ENCODE measurements at places on chromosomes 12 and 14.

- no peak for DNase-seq
These were observed 7.8 kb downstream of the PITPNM2 start for GRCh38 chr12:123142921-123143735.

DNA sequence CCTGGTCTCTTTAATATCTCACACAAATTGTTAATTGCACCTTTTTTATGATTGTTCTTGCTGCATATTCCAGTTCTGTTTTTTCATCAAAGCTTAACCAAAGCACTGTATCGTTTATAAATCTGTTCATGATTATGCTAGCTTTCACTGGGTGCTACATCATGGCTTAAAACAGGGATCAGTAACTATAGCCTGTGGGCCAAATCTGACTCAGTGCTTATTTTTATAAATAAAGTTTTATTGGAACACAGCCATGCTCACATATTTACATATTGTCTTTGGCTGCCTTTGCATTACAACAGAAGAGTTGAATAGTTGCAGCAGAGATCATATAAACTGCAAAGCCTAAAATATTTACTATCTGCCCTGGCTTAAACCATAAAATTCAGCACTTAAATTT, 183.4 kb upstream of the NRXN3 start:
- no peak for DNase-seq

- no peak for DNase-seq
These were observed 17.0 kb upstream of the WNT5B start for GRCh38 chr12:1611803-1612572.

GRCh38 chr12:71536279-71536938, 96.8 kb downstream of the LGR5 start:
- DNase-seq = no peak

DNA sequence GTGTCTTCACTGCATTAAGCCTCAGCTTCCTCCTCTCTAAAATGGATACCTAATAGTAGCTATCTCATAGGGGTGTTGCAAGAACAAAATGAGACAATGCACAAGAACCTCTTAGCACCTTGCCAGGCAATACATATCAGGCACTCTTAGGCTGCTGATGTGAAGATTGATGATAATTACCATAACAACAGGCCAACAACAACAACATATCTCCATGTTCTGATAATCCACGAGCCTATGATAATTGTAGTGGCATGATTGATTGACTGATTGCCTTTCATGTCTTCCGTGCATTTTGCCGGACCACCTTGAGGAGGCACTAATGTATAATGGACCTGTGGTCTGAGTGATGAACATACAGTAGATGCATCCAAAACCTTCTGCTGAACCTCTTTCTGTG, 50.7 kb upstream of the WSCD2 start:
- no peak for DNase-seq

- no peak for DNase-seq
These were observed 15.6 kb downstream of the FAM186A start for GRCh38 chr12:50380761-50381325.
